ENCODE measurements at places on chromosomes 1 and 21.

GRCh38 chr1:175792136-175792535 is 48.7 kb upstream of the TNR start:
- DNase-seq = no peak

GRCh38 chr1:186443638-186444037 is 17.3 kb downstream of the PDC start:
- no peak for DNase-seq

- no peak for DNase-seq
Observed at GRCh38 chr1:178684542-178685000, 40.5 kb upstream of the RALGPS2 start.

DNA sequence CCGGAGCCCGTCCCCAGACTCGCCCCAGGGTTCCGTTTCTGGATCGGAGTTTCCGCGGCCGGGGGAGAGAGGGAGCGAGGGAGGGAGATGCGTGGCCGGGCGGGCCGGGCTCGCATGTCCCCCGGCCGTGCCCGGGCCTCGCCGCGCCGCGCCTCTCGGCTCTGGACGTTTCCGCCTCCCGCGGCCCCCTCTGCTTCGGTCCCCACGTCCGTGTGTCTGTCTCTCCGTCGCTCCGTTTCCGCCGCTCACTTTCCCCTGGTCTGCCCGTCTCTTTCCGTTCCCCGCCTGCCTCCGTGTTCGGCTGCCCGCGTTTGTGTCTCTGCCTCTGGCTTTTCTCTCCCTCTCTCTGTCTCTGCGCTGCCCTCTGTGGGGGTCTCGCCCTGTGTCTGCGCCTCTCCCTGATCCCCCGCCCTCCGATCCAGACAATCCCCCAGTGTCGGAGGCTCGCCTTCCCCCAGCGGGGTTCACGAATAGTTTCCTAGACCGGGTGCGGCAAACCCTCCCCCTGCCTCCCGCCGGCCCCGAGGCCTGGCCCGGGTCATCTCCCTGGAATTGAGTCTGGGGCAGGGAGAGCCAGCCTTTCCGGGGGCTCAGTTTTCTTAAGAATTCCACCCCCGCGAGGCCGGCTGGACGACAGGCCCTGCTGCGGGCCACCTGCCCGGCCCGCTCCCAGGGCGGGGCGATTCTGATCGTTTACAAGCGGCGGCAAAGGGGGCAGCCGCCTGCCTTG is 735 bp downstream of the NBL1 start:
- DNase-seq = peak; percentile 32

DNA sequence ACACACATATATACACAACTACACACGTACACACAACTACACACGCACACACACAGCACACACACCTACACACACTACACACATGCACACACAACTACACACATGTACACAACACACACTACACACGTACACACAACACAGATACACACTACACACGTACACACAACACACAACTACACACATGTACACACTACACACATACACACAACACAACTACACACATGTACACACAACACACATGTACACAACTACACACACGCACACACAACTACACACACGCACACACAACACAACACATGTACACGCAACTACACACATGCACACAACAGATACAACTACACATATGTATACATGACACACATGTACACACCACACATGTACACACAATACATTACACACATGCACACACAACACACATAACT is 318.1 kb downstream of the CAMTA1 start:
- no peak for DNase-seq

DNA sequence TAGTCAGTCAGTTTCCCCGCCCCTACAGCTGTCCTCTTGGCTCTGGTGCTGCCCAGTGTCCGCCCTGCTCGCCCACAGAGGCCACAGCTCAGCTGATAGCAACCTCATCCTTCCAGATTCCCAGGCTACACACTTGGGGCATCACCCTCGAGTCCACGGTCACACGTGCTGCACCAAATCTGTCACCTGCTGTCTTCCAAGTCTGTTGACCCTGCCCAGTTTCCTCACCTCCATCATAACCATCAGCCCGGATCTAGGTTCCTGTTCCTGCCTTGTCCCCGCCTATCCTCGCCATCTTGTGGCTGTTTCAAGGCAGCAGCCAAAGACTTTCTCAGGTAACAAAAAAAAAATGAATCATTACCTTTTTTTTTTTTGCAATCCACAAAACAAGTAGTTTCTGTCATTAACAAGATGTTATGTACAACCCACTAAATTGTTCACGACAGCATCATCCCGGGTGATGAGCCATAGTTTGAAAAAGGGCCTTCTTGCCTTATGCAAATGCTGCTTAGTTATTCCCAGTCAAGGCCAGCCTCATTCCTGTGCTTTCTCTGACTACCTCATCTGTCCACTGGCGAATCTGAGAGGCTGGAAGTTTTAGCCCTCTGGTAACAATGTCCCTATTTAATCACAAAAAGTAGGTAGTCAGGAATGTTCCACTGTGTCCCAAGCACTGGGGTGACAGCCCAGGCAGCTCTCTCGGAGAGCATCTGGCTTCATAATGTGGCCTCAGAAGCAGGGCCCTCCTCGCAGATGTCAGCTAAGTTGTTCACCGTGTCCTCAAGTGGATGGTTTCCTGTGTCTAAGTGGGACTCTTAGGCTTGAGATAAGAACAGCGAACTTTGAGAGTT is 4.9 kb upstream of the MIIP start:
- no peak for DNase-seq

- no peak for DNase-seq
Observed at GRCh38 chr1:199283794-199284193, 645.0 kb downstream of the PTPRC start.

GRCh38 chr1:116128664-116129063 is 17.5 kb downstream of the MAB21L3 start:
- no peak for DNase-seq

DNA sequence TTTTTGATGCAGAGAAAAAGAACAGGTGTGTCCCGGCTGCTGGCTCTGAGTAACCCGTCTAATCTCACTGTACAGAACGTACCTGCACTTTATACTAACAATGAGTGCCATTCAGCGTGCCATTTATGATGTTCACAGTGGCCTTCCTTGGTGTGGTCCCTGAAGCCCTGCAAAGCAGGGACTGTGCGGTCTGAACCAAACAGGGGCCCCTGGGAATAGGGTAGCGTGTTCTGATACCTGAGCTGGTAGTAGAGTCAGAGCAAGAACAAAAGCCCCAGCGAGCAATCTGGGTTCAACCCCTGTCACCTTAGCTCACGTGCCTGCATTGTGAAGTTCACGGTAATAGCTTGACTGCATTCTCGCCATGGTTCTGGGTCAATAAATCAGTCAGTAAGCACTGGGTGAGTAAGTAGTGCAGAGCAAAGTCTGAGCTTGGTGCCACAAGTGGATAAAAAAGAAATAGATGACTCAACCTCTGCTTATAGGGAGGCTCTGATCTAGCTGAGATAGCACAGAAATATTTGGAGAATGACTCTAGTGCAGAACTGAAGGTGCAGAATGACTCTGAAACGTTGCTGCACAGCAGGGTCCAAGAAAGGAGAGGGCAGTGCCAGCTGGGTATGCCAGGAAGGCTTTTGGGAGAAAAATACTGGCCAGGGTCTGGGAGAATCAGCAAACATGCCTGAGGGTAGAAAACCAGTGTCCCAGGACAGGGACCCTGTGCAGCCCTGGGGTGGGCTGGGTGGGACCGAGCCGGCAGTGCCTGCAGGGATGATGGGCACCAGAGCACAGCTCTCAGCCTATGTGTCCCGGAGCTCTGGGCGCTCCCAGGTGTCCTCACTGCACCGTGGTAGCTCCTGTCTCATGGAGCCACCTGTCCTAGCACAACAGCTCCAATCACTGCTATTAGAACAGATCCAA is 125.9 kb downstream of the RHOU start:
- no peak for DNase-seq

DNA sequence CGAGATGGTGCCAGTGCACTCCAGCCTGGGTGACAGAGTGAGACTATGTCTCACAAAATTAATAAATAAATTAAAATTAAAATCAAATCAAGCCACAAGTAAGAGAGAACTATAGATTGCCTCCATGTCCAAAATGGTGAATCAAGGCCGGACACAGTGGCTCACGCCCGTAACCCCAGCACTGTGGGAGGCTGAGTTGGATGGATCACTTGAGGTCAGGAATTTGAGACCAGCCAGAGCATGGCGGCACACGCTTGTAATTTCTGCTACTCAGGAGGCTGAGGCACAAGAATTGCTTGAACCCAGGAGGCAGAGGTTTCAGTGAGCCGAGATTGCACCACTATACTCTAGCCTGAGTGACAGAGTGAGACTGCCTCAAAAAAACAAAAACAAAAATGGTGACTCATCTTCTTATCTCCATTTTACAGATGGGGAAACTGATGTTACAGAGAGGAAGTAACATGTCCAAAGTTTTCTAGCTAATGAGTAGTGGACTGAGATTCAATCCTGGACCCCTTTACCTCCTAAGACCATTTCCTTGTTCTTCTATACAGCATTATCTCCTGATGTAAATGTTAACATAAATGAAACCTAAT is 99.0 kb upstream of the HNRNPU start:
- no peak for DNase-seq

DNA sequence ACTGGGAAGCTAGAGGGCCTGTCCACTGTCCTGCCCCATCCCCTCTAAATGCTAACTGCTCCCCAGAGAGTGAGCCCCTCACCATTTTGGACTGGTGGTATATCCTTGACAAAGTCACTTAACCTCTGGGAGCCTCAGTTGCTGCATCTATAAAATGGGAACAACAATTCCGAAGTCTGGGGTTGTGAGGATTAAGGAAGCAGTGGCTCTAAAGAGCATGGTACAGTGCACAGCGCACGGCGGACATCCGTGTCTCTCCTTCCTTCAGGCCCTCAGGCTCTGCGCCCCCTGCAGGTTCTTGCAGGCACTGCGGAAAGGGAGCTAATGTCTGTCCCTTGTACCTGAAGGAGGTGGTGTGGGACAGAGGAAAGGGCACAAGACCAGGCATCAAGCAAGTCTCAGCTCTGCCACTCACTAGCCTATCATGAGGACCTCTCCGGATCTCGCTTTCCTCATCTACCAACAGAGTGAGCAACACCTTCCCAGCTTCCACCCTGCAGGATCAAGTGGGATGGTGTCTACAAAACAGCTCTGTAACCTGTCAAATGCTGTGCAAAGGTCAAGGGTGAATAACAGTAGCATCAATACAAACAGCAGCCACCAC is 20.1 kb downstream of the ECE1 start:
- peak; percentile 75 for DNase-seq

GRCh38 chr1:100449477-100449876 is 88.5 kb upstream of the GPR88 start:
- DNase-seq = no peak

DNA sequence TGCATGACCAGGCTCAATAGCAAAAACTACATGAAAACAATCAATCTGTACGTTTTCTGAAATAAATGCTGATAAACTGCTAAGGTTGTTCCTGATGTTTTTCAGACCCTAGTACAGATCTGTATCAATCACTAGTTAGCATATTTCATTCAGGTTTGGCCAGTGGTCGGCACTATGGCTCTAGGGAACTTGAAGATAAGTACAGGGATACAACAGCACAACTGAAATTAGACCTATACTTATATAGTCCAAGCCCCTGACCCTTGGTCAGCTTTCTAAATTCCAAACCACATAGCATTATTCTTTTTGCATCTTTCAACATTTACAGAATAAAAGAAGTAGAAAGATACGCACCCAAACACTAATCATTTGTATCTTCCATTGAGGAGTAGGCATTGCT is 142.7 kb downstream of the PLPPR4 start:
- no peak for DNase-seq

DNA sequence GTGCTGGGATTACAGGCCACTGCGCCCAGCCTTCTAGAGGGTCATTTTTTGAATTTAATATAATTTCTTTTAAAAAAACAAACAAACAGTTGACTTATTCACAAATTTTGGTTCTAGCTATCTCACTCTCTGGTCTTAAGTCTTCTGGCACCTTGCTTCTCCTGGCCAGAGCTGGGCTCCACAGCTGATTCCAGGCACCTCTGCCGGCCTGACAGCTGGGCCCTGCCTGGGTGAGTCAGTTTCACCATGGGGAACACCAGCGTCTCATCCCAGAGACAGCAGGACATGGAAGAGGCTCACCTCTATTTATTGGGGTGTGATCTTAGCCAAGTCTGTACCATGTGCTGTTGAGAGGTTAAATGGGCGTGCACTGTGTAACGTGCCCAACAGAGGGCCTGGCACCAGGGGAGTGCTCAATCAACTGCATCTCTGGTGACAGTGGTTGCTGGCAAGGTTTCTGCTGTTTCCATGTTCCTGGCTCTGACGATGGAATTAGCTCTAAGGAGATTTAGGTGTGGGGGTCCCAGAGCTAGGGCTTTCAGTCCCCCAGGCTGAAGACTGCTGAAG is 956 bp downstream of the CPLANE2 start:
- peak; percentile 56 for DNase-seq

GRCh38 chr1:159077120-159077961 is 775 bp upstream of the AIM2 start:
- DNase-seq = peak; percentile 90

- DNase-seq = no peak
Observed at GRCh38 chr1:151718011-151718431, 1.4 kb upstream of the CELF3 start.

DNA sequence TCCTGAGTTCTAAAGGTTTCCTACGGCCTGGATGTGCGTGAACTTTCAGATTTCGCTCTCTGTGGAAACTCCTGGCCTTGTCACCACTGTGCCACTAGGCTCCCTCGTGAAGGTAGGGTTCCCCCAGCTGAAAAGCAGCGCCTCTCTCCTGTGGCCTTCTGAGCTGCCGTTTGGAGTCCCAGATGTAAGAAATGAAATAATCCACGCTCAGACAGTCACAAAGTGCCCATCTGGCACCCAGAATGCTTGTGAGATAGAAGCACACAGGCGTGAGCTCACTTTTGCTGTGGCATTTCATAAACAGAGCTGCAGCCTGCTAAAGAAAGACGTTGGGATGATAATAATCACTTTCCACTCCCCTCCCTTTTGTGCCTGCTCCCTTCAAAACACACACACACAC is 65.8 kb downstream of the LMO4 start:
- no peak for DNase-seq

DNA sequence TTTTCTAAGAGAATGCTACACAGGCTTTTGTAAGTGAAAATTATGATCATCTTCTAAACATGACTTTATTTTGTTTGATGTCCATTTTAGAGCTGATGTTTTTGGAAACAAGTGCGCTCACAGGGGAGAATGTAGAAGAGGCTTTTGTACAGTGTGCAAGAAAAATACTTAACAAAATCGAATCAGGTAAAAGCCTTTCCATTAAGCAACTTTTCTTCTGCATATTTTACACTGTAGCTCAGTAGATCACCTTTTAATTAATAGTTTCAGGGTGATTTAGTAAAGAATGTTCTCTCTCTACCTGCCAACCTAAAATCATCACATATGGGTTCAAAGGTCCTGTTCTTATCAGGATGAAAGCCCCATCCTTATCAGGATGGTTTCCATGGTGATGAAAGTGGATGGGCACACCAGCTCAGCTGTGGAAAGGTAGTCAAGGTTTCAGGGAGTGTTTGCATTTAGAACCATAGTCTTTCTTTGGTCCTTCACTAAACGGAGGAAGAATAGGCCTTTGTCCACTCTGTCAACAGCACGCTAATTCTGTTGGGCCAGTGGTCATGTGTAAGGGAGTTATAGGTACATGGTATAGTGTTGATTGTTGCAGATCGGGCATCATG is 28.1 kb downstream of the RAB4A start:
- DNase-seq = no peak

- DNase-seq = no peak
Observed at GRCh38 chr1:69426401-69426800, 141.3 kb upstream of the LRRC7 start.

- DNase-seq = no peak
Observed at GRCh38 chr1:214547747-214548146, 3.7 kb downstream of the PTPN14 start.

All from CD4-positive, alpha-beta T cell treated with Interferon gamma for 1 hour (primary cell).